ENCODE measurements at places on chromosomes 6 and 20.

- no peak for DNase-seq
Observed at GRCh38 chr20:62238569-62239277, 402 bp downstream of the OSBPL2 start.

- no peak for DNase-seq
Observed at GRCh38 chr20:50848846-50849673, 54.2 kb downstream of the BCAS4 start.

- no peak for DNase-seq
Observed at GRCh38 chr6:168581236-168581635, 140.3 kb downstream of the SMOC2 start.

GRCh38 chr6:144294016-144294415 is 8.9 kb downstream of the UTRN start:
- DNase-seq = no peak

GRCh38 chr6:36204068-36204753 is 7.7 kb downstream of the BRPF3 start:
- no peak for DNase-seq

- no peak for DNase-seq
Observed at GRCh38 chr6:157792671-157793070, 30.4 kb upstream of the SNX9 start.

- DNase-seq = no peak
Observed at GRCh38 chr6:159513914-159514313, 179.1 kb downstream of the SOD2 start.

DNA sequence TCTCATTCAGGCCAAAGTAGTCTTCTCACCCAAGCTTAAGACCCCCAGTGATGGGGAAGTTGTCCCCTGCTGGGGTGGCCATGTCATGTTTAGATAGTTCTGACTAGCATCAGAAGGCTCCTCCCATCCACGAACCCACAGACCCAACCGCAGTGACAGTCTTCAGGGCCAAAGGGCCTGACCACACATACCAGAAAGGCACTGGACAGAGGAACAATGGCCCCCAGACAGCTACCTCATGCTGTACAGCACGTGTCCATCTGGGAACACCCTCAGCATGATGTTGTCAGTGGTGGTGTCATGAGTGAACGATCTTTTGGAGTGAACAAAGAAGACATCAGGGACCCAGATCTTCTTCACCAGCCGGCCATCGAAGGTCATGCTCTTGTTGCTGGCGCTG is 46.3 kb downstream of the GABRR2 start:
- peak; percentile 85 for DNase-seq

- DNase-seq = no peak
Observed at GRCh38 chr6:169669889-169670288, 31.9 kb downstream of the WDR27 start.

DNA sequence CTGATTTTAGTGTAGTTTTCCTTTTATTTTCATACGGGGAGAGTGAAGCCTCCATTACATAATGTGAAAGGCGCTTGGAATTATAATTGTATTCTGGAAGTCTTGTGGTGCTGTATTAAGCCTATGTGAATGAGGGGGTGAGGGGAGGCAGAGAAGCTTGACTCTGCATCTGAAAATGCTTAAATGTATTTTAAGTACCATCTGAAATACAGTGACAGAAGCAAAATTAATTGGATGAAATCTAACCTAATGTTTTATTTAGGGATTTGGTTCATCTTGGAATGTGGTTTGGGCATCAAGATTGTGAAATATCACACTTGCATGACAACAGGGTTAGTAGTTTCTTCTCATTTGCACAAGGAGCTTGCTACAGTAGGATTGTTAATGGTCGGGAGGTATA is 41.2 kb downstream of the TMEM200A start:
- no peak for DNase-seq

DNA sequence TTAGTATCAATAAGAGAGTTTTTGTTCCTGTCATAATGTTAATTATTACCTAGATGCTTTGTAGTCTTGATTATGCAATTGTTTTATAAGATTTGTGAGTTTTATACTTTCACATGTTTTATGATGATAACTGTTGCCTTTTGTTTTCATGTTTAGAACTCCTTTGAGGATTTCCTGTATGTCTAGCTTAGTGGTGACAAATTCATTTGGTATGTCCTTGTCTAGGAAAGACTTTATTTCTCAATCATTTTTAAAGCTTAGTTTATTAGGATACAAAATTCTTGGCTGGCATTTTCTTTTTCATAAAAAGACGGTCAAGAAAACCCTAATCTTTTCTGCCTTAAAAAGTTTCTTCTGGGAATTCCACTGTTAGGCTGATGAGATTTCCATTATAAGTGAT is 849.9 kb upstream of the EYS start:
- peak; percentile 76 for DNase-seq

GRCh38 chr6:159527351-159527750 is 165.7 kb downstream of the SOD2 start:
- DNase-seq = no peak

GRCh38 chr6:71533939-71534379 is 245.3 kb downstream of the OGFRL1 start:
- peak; percentile 51 for DNase-seq

DNA sequence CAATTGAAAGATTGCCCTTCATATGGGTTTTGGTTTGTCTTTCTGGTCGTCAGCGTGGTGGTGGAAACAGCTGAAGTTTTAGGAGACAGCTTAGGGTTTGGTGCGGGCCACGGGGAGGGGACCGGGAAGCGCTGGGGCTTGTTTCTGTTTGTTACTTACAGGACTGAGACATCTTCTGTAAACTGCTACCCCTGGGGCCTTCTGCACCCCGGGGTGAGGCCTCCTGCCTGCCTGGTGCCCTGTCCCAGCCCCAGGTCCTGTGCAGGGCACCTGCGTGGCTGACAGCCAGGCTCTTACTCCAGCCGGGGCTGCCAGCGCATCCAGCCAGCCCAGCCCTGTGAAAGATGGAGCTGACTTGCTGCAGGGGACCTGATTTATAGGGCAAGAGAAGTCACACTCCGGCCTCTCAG is 22.8 kb downstream of the NPEPL1 start:
- no peak for DNase-seq

- no peak for DNase-seq
Observed at GRCh38 chr20:25453035-25453810, 45.8 kb downstream of the GINS1 start.

- no peak for DNase-seq
Observed at GRCh38 chr6:14001329-14002012, 76.7 kb downstream of the RNF182 start.

GRCh38 chr20:50120935-50121693 is 8.2 kb upstream of the UBE2V1 start:
- peak; percentile 62 for DNase-seq

DNA sequence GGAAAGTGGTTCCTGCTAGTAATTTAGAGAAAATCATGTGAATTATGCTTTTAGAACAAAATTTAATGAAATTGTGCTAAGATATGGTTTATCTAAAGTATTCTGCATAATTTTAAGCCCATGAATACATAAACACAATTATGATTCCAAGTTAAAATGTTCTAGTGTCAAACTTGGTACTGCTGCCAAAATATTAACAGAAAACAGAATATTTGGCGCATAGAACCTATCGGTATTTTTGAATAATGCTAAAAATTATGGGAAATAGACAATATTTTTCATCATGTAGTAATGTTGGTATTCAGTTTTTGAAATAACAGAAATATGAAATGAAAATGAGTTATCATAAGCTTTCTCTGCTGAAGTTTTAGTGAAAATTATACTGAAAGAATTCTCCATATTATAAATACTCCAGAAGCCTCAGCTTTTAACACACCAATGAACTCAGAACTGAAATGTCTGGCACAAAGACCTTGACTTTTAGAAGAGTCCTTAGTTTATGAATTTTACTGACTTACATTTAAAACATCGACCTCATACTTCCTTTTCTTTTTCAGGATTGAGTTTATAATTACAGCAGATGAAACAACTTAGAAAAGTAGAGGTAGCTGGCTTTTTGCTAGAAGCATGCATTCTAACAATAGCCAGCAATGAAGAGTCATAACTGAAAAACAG is 1192.3 kb upstream of the GJE1 start:
- DNase-seq = no peak

- DNase-seq = no peak
Observed at GRCh38 chr6:164063346-164063745, 648.8 kb downstream of the QKI start.

DNA sequence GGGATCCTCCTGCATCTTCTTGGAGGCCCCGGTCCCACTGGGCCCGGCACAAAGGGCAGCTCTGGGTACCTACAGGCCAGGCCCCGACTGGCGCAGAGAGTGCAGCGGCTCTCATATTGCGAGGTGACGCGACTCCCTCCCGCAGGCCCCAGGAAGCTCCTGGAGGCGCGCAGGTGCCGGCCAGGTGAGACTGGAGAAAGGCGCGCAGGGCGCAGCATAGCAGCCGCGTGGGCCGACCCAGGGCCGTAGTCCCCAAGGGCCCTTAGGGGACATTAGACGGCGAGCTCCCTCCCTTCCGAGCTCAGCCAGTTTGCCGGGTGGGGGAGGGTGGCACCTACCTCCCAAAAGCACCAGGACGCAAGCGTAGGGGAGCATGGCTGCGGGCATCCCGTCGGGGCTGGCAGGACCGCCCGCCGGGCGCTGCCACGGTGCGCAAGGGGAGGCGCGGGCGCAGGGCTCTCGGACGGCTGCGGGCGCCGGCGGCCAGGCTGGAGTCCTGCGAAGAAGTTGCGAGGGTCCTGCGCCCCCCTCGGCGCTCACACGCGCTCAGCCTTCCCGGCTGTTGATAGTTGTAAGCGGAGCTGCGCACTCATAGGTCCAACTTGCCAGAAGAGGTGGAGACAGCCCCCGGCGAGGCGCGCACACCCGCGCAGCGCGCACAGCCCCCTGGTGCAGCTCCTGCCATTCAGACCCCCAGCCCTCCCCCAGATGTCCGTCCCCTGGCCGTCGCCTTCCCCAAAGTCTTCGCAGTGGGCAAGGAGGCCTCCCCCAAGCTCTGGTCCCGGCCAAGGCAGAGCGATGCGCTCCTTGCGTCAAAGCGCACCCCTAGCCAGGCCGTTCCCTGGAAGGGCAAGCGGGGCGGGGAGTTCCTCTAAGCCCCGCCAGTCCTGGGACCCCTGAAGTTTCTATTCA is 622 bp downstream of the APCDD1L start:
- no peak for DNase-seq

GRCh38 chr20:835608-836045 is 2.1 kb downstream of the FAM110A start:
- no peak for DNase-seq
